Activated CD4-positive, CD25-positive, alpha-beta regulatory T cell treated with anti-CD3 and anti-CD28 coated beads, Interleukin-2, amount 50 U/mL, for 16 hours (primary cell): ENCODE measurements at places on chromosomes 4 and X.

DNA sequence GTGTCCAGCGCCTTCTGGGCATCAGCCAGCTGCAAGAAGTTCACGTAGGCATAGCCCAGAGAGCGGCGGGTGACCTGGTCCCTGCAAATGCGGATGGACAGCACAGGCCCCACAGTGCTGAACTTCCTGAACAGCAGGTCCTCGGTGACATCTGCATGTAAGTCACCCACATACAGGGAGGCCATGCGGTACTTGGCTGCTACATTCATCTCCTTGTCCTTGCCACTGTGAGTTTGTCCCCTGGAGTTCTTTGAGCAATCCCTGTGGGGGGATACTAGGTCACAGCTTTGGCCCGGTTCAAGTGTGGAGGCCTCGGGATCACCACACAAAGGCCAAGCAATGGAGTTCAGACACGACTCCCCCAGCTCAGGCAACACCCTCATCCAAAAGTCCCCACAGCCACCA lies 776 bp downstream of the PABPC4L start:
- DNase-seq, result no peak

DNA sequence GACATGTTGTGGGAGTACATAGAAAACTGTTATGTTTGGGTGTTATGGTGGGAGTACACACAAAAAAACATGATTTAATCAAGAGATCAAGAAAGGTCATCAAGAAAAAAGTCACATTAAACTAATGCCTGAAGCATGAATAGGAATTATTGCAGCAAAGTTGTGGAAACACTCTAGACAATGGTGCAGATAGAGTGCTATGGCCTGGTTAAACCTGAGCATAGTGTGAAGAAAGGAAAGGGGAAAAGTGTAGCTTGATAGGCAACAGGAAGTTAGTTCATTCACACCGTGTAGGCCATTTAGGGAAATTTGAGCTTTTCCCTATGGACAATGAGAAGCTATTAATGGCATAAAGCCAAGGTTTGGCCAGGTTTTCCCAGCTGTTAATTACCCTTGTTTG lies 162.1 kb upstream of the EMCN start:
- no peak for DNase-seq

DNA sequence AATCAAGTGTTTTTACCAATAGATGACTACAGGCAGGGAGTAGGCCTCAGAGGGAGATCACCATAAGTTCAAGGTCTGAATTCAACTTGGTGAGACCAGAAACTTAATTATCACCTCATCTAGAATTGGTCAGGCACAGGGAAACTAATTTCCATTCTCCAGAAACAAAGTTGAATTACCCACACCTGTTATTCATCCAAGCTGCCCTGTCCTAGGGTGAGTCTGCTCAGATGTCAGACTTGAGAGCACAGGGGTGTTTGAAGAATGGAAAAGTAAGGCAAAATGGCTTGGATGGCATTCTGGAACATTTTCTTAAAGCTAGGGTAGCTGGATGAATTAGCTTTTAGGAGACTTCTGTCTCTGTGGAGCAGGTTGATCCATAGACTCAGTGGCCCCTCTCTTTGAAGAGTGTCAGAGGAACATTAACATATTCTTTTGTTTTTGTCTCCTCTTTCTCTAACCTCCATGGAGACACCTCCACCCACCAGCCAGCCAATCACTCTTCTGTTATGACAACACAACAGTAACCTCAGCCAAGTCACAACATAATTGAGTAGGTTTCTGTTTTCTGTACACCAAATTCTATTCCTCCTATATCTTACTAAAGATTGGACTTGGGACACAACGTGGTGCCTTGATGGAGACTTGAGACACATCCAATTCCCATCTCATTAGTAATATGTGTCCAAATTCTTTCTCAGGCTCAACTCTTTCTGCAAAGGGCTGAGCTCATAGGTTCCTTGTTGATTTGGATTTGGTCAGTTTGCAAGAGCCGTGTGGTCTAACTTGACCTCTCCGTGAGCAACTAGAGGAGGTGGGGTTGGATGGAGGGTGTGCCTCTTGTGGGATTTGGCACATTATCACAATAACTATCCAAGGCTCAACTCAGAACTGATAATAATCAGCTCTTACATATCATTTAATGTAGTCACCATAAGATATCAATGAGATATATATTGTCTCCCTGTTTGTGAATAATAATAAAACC lies 45.1 kb downstream of the VSIG4 start:
- DNase-seq, result no peak

DNA sequence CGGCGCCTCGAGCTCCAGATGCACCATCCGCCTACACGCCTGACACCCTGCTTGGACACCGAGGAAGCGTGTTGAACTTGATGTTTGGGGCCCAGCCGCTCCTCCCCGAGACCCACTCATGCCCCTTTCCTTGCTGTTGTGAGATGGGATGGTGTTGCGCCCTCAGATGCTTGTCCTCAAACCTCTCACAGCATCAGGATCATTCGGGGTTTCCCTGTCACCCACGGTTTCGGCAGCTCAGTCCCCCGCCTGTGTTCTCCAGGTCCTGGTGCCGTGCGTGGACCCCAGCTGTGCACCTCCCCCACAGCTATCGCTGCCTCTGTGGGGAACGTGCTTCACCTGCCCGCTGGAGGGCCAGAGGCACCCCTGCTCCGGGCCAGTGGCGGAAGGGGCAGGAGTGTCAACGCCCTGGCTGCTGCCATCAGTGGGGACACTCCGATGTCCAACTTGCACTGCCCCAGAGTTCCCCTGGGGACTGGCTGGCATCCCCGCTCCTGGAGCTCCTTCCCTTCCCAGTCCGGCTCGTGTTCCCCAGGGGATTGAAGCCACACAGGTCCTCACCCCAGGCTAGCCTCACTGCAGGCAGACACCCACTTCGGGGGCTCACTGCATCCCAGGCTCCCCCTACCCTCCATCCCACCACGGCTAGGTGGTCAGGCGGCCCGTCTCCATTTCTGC lies 82.3 kb upstream of the ADRA2C start:
- DNase-seq, result no peak

DNA sequence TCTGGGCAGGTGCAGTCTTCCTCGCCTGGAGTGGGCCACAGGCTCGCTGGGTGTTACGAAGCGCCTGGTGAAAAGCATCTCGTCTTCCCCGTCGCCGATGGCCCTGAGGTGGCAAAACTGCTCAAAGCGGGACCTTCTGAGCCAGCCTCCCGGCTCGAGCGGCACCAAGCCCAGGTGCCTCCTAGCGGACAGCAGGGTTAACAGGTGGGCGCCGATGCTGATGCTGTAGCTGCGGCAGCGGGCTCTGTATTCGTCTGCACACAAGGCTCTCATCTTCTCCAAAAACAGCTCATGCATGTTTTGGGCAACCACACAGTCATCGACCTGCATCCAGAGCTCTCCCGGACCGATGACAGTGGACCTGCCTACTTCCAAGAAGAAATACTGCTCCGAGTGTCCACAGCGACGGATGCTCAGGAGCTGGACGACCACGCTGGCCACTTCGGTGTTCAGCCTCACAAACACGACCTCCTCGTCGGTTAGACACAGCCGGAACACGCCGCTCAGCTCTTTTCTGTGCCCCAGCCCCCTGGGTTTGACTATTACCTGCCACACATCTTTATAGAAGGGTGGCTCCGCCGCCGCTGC lies 1.2 kb downstream of the IRS4 start:
- DNase-seq, result no peak

- DNase-seq, result no peak
Measured at GRCh38 chrX:44003975-44004374, 30.8 kb upstream of the NDP start.

DNA sequence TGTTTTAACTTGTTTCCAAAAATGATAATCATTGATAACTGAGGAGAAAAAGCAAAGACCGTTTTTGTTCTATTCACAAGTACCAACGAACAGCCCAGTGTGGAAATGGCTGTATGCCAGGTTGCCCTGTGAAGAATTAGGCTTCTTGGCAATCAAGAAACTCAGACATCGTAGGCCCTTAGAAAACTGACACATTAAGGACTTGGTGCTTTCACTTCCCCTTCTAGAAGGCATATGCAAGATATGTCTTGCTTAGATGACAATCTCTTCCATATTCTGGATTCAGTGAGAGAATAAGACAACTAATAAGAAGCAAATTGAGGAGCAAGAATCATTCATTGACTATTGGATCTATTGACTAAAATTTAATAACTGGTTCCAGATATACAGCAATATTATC lies 56.6 kb downstream of the ANAPC10 start:
- DNase-seq, result no peak

GRCh38 chr4:14853176-14853943 lies 148.9 kb upstream of the CPEB2 start:
- DNase-seq, result no peak

DNA sequence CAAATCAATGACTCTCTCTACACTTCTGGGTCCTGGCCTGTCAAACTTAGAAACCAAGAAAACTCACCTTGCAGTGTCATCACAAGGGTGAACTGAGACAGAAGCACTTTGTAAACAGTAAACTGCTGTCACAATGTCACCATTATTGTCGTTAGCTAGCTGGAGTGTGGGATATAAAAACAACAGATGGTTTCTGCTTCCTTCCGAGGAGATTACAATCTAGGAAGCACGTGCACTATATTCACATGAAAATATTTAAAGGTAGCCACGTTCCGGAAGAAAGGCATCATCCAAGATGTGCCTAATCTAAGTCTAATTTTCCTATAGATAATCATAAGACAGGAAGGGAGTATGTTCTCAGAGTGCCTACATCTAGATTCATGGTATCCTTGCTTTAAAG lies 64.7 kb upstream of the ACSL1 start:
- no peak for DNase-seq

DNA sequence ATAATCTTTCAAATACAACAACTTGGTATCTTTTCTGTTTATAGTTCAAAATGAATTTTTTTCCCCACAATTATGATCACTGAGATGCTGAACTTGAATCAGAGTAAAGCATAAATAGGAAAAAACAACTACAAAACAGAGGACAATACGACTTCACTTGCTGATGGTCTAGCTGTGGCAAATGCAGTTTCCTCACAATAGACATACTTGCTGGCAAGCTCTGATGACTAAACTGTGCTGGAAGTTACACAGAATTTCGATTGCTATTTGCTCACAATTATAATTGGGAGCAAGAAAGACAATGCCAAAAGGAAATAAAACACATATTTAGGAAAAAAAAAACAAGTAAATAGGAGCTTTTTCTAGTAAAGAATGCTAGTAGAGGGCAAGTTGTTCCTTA lies 14.7 kb downstream of the VEGFC start:
- no peak for DNase-seq

GRCh38 chr4:41172786-41173185 lies 41.6 kb downstream of the APBB2 start:
- DNase-seq, result no peak
